Spinal cord (tissue), 10 donors: ENCODE measurements at places on chromosomes 5 and 9. TPM values are rescaled to one million over a fixed set of nuclear protein-coding genes. Genes with fewer than 3 reads are reported as not detected.

DNA sequence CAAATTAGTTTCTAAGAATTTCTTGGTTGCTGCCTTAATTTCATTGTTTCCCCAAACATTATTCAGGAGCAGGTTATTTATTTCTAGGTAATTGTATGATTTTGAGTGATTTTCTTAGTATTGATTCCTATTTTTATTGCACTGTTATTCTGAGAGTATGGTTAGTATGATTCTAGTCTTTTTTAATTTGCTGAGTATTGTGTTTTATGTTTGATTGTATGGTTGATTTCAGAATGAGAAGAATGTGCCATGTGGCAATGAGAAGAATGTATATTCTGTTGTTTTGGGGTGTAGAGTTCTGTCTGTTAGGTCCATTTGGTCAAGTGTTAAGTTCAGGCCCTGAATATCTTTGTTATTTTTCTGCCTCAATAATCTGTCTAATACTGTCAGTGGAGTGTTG is 27.1 kb downstream of the LOX start:
- no peaks in the 10 kb centered on the region for H3K36me3 ChIP-seq
- H3K4me1 ChIP-seq: no peaks in the 10 kb centered on the region
- no peaks in the 10 kb centered on the region for H3K27me3 ChIP-seq
- H3K27ac ChIP-seq: no peak overlapping the region

DNA sequence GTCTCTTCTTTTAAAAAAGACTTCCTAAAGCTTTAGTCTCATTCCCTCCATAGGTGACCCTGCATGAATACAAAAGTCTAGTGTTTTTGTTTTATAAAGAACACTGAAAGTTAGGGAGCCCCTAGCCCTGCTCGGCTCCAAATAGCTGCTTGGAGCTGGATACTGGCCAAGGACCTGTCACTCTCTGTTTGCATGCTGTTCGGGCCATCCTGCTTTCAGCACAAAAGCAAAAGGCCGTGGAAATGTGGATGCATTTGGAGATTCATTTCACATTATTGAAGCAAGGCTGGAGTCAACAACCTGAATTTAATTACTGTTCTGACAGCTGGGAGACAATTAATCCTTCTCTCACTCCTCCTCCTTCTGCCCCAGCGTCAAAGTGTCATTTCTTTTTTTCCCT is 151.7 kb upstream of the NMUR2 start:
- no peak overlapping the region for H3K27ac ChIP-seq
- H3K4me1 ChIP-seq: peaks cover 3% of the 10 kb centered on the region
- no peaks in the 10 kb centered on the region for H3K36me3 ChIP-seq
- no peak overlapping the region for H3K4me3 ChIP-seq

The FAM169A gene
- polyA plus RNA-seq: 20.1 TPM

GRCh38 chr5:15787681-15788080 is 287.7 kb downstream of the FBXL7 start:
- no peak for DNase-seq
- no peak overlapping the region for H3K27ac ChIP-seq
- no peaks in the 10 kb centered on the region for H3K36me3 ChIP-seq
- no peaks in the 10 kb centered on the region for H3K27me3 ChIP-seq
- no peak overlapping the region for H3K4me3 ChIP-seq
- peaks cover 8% of the 10 kb centered on the region for H3K4me1 ChIP-seq

- H3K36me3 ChIP-seq: no peaks in the 10 kb centered on the region
- H3K27ac ChIP-seq: no peak overlapping the region
- no peak overlapping the region for H3K4me3 ChIP-seq
- no peaks in the 10 kb centered on the region for H3K27me3 ChIP-seq
- DNase-seq: no peak
Measured at GRCh38 chr5:127936439-127936972, 147.1 kb upstream of the SLC12A2 start.

GRCh38 chr9:111961575-111961974 is 65.0 kb downstream of the UGCG start:
- H3K27ac ChIP-seq: no peak overlapping the region
- H3K4me1 ChIP-seq: no peaks in the 10 kb centered on the region
- H3K27me3 ChIP-seq: peaks cover 2% of the 10 kb centered on the region
- no peak overlapping the region for H3K4me3 ChIP-seq
- no peak for DNase-seq

DNA sequence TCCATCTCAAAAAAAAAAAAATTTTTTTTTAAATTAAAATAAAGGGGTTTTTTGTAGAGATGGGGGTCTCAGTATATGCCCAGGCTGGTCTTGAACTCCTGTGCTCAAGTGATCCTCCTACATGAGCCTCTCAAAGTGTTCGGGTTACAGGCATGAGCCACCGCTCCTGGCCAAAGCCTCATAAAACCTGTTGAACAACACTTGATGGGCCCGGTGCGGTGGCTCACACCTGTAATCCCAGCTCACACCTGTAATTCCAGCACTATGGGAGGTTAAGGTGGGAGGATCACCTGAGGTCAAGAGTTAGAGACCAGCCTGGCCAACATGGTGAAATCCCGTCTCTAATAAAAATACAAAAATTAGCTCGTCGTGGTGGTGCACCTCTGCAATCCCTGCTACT is 7.7 kb upstream of the NPM1 start:
- H3K27me3 ChIP-seq: no peaks in the 10 kb centered on the region
- no peak overlapping the region for H3K4me3 ChIP-seq
- DNase-seq: no peak
- H3K4me1 ChIP-seq: no peaks in the 10 kb centered on the region
- H3K36me3 ChIP-seq: no peaks in the 10 kb centered on the region
- no peak overlapping the region for H3K27ac ChIP-seq

- H3K4me3 ChIP-seq: no peak overlapping the region
- H3K4me1 ChIP-seq: peaks cover 4% of the 10 kb centered on the region
- no peaks in the 10 kb centered on the region for H3K36me3 ChIP-seq
- no peaks in the 10 kb centered on the region for H3K27me3 ChIP-seq
Measured at GRCh38 chr9:105157171-105157583, 87.3 kb upstream of the SLC44A1 start.

The ANKRD31 gene
- polyA plus RNA-seq: 0.51 TPM

DNA sequence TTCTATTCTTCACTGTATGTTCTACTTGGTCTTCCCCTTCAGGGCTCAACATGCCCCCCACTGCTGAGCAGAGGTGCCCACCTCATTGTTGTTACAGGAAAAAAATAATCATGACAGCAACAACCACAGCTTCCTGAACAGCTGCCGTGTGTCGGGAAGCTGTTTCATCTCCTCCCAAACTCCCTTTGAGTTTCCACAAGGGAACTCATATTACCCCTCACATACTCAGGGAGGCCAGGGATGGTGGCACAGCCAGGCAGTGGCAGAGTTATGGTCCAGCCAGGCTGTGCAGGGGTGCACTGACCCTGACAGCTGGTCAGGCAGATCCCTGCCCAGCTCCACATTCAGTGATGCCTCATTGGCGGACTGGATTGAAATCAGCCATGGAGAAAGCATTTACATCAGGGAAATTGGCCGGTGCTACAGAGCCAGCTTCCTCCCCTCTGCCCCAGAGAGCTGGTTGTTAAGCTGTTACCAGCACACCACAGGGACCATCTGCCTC is 37.3 kb downstream of the SARDH start:
- H3K36me3 ChIP-seq: peaks cover 21% of the 10 kb centered on the region
- no peak overlapping the region for H3K27ac ChIP-seq
- no peak overlapping the region for H3K4me3 ChIP-seq
- no peak for DNase-seq

DNA sequence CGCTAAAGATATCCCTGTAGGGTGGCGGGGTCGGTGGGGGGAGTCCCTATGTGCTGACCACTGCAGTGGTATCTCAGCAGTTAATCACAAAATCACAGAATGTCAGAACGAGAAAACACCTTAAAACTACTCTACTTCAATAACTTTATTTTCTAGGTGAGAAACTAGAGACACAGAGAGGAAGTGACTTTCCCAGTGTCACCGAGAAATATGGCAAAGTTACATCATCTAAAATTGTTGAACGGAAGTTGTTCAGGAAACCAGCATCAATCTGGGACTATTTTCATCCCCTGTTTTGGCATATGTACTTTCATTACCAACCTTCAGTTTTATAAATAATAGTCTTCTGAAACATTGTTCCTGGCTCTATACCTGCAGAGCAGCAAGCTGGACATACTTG is 384.0 kb downstream of the SPOCK1 start:
- H3K4me3 ChIP-seq: no peak overlapping the region
- H3K27ac ChIP-seq: no peak overlapping the region
- H3K36me3 ChIP-seq: no peaks in the 10 kb centered on the region
- no peaks in the 10 kb centered on the region for H3K4me1 ChIP-seq
- DNase-seq: no peak
- no peaks in the 10 kb centered on the region for H3K27me3 ChIP-seq

DNA sequence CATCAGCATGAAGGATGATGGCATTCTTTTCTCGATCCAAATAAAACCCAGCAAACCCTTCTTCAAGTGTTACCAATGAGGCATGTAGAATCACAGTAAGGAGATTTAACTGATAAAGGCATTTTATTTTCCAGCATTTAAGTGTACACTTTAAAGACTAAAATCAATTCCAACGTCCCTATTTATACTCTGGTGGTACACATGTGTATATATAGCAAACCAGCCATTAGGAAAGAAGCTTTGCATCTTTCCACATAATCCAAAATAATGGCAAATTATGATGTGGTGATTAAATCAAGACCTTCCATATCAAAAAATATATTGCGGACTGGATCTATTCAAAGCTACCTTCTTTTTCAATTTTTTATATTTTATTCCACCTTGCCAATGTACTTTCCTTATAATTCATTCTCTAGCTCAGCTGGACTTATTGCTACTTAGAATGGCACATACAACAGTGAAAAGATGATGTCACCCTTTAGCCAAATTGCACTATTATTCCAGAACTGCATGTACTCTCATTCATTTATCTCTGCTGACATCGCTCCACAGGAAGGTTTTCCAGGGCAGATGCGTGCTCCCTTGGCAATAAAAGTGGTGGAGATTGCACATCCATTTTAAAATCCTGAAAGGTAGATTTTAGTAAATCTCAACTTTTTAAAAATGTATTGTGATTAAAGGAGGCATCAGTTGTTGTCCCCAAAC is 63.3 kb upstream of the SLC30A5 start:
- no peak overlapping the region for H3K4me3 ChIP-seq
- no peak overlapping the region for H3K27ac ChIP-seq
- H3K27me3 ChIP-seq: no peaks in the 10 kb centered on the region
- H3K4me1 ChIP-seq: no peaks in the 10 kb centered on the region
- DNase-seq: no peak
- H3K36me3 ChIP-seq: no peaks in the 10 kb centered on the region

DNA sequence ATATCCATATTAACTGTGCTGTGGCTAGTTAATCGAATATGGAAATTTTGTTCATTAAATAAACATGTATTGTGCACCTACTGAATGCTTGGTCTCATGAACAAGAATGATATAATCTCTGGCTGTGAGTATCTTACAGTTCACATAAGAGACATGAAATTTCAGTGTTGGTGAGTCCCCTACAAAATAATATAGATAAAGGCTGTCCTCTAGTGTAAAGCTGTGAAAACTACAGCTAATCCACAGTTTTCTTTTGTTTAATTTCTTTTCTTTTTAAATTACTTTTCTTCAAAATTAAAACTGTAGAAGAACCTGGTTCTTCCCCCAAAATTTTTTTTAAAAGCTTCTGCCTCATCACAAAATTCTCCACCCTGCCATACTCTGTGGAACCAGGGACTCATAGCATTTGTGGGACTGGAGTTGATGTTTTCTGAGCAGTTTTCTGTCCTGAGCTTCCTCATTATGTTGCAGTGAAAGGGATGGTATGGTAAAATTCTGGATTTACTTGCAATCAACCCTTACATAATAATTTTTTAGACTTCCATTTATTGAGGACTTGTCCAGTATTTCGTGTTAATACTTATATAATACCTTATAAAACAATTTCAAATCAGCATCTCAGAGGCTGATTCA is 135.0 kb downstream of the STK32A start:
- no peak overlapping the region for H3K27ac ChIP-seq
- no peaks in the 10 kb centered on the region for H3K36me3 ChIP-seq
- H3K4me1 ChIP-seq: no peaks in the 10 kb centered on the region
- H3K4me3 ChIP-seq: no peak overlapping the region
- DNase-seq: no peak

The NTNG2 gene
- polyA plus RNA-seq: 9.4 TPM

The TOR2A gene
- polyA plus RNA-seq: 23.5 TPM
